ENCODE measurements at places on chromosomes 12 and 14.

DNA sequence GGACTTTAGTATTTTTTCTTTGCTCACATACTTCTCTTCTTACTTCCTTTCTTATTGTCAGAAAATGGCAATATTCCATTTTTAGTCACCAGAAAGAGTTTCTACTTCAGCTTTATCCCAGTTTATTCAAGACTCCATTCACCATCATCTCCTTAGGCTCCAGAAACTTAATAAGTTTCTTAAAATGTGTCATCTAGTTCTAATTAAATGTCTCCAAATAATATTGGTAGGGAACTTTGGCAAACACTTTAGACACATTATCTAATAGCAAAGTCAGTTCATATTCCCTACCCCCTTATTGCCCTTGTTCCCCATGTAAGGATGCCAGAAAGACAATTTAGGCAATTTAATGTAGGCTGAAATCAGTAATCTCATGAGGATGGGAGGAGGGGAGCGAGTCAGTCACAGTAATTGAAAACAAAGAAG is 15.1 kb downstream of the EPYC start:
- no peak for DNase-seq

GRCh38 chr14:103186909-103187586 is 63.8 kb downstream of the TNFAIP2 start:
- DNase-seq, result no peak

- DNase-seq, result peak; percentile 90
Measured at GRCh38 chr14:71341156-71341555, 433.9 kb downstream of the PCNX1 start.

GRCh38 chr12:48044396-48044795 is 40.1 kb upstream of the COL2A1 start:
- DNase-seq, result no peak

DNA sequence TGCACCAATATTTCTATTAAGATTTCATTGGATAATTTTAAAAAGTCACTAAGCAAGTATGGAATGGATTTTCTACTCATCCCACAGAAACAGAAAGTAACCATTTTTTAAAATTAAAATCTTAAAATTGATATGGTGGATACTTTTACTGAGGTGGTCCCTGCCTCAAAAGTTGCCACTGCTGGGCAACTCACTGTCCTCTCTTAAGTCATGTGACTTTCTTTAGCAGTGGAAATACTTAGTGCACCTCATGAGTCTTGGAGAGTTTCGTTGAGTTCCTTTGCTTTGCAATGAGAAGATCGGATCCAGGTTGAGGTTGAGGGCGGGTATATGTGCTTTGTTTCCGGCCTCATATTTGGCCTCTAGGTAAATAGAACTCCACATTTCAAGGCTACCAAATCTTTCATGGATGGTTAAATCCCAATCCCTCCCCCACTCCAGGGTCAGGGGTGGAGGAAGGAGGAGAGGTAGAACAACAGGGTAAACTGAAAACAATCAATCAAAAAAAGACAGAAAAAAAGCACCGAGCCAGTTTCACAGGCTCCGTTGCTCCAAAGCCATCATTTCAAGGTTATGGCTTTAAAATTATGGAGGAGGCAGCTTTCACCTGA is 39.5 kb upstream of the DUSP6 start:
- DNase-seq, result no peak

Measured in inflammatory macrophage treated with lipopolysaccharide for 4 hours (primary cell).